ENCODE measurements at places on chromosomes 2 and 18.

GRCh38 chr2:79935771-79936657 lies 368.5 kb downstream of the LRRTM1 start:
- peak; percentile 59 for DNase-seq

- DNase-seq: no peak
Measured at GRCh38 chr2:24877067-24877466, 43.0 kb downstream of the ADCY3 start.

DNA sequence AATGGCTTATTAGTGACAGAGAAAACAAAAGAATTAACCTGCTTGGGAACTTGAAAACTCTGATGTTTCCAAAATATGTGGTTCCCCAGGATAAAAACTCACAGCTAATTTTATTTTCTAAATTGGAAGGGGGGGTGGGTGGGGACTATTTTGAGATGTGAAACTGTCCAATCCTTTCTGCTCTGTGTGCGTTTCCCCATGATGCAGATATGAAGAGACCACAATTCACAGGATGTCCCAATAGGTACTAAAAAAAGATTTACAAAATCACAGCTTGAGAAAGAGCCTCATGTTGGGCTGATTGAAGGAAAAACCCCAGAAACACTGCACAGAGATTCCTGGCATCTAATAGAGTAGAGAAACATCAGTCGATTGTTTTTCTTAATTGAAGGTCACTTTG lies 273.2 kb downstream of the ARHGAP15 start:
- DNase-seq: peak; percentile 34

GRCh38 chr2:9378433-9379390 lies 44.6 kb downstream of the ITGB1BP1 start:
- DNase-seq: no peak

GRCh38 chr18:28574175-28574574 lies 397.2 kb upstream of the CDH2 start:
- DNase-seq: no peak

- DNase-seq: no peak
Measured at GRCh38 chr2:23469142-23469540, 84.2 kb downstream of the KLHL29 start.

DNA sequence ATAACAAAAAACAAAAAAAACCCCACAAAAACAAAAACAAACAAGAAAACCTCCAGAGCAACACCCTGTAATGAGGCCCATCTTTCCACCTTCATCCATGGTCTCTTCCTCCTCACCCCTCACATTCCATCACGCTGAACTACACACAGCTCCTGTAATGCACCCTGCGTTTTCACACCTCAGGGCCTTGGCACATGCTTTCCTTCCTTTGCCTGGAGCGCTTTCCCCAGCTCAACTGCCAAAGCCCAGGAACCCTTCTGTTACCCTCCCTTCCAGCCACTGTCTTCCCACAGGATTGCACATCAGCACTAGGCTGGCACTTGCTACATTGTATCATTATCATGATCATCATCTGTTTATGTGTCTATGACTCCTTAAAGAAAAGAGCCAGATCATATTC lies 29.4 kb downstream of the TMEM247 start:
- DNase-seq: no peak

GRCh38 chr18:43866696-43867095 lies 589.4 kb upstream of the SYT4 start:
- no peak for DNase-seq

GRCh38 chr2:228762565-228762964 lies 508.5 kb downstream of the PID1 start:
- DNase-seq: no peak

GRCh38 chr2:144548532-144549191 lies 28.7 kb upstream of the ZEB2 start:
- no peak for DNase-seq

- no peak for DNase-seq
Measured at GRCh38 chr2:71647356-71647755, 194.0 kb downstream of the DYSF start.

DNA sequence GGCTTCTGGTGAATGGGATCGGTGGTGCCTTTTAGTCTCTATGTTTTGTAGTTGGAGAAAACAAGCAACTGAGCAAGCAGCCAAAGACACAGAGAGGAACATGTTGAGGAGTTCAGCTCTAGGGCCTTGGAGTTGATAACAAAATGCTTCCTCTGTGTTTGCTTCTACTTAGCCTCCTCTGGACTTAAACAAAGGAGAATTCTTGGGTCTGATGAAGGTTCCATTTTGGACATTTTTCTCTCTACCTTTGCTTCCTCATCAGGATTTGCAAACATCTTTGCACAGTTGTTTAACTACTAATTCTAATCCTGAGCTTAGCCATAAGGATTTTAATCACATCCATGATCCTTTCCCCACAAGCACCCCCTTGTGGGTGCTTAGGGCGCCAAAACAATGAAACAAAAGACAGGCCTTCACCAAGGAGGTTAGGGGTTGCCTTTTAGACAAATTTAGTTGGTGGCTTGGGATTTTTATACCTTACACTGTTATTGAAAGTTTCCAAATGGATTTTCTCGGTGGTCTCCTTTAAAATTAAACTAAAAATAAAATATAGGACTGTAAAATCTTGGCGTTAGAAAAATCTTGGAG lies 148.5 kb upstream of the SATB2 start:
- DNase-seq: no peak

DNA sequence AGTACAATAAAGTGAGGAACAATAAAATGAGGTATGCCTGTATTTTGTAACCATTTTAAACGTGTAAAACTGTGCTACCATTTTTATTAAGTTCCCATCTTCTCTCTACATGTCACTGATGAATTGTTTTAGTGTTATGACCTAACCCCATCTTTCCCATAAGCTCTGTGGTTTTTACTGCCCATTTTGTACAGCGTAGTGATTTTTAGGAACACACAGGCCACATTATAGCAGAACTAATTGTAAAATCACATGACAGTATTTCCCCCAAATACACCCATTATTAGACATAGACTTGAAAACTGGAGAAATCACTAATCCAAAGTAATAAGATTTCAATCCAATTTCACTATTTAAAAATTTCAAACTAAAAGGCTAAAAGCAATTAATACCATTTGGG lies 130.7 kb downstream of the TMEM247 start:
- peak; percentile 61 for DNase-seq

- no peak for DNase-seq
Measured at GRCh38 chr2:75603477-75603876, 42.7 kb upstream of the EVA1A start.

DNA sequence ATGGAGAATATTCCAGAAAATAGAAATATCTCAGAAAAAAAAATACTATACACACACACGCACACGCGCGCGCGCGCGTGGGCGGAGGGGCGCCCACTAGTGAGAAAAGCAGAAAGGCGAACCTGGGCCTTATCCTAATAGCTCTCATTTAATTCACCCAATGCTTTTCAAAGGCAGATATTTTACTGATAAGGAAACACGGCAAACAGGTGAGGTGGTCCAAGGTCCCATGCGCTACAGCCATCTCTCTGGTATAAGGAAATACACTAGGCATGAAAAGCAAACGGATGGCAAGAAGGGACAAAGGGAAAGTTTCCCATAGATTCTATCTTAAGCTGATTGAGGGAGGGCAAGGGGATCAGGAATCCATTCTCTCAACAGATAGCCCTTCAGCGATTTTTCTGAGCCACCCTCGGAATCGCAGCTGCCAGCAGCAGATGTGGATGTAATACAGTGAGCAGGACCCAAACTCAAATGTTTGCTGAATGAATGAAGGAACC lies 136.7 kb downstream of the TMEM247 start:
- DNase-seq: no peak

Measured in inflammatory macrophage (primary cell).